ENCODE measurements at places on chromosomes 5 and 9.

DNA sequence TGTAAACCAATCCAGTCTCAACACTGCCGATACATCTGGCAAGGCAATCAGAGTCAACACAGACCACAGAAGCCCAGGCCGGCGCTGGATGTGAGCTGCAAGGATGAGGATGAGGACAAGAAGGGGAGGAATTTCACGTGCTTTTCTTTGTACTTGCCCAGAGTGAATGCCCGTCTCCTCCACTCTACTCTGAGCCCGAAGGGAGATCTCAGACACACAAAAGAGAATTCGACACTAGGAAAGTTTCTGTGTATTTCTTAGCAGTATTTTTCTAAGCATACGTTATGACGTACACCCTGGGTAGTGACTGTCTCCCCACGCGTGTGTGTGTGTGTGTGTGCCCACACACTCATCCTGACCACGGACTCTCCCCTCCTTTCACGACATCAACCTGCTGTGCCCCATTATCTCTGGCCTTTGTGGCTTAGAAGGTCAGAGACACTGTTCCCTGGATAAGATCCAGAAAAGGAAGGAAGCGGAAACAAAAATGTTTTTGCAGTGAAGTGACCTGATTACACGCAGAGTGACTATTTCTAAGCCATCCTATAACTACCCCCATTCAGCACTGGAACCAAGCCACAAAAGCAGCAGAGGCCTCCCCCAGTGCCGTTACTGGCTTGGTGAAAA lies 227.3 kb upstream of the DAPK1 start:
- no peak for DNase-seq

DNA sequence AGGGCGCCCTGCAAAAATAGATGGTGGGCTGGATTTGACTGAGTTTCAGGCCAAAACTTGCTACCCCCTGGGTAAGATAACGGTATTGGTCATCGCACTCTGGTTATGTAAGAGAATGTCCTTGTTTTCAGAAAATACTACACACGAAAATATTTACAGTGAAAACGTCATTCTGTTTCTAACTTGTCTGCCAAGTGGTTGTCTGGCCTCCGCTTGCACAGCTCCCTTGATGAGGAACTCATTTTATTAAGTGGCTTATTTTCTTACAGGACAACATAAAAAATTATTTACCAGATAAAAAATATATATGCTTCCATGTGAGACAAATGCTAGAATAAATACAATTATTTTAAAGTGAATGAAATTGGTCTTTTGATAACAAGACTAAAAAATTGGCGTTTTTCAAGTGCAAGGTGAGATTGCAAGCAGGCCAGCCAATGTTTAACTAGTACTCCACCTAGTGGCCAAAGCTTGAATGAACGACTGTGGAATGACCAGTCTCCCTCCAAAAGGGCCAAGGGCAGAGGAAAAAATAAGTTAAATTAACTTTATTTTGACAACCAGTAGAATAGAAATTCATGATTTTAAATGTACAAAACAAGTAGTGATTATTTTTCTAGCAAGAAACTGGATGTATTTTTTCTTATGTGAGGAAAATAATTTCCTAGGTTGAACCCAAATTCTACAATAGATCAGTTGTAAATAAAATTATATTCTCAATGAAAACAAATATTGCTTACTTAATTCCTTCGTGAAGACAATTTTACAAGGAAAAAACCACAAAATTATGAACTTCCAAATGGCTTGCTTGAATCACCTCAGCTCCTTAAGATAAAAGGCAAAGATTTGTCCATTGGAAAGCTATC lies 93.2 kb downstream of the ZFAND5 start:
- DNase-seq, result no peak

- no peak for DNase-seq
Observed at GRCh38 chr5:123474228-123474627, 37.7 kb upstream of the CSNK1G3 start.

- DNase-seq, result no peak
Observed at GRCh38 chr9:127135056-127135745, 12.8 kb upstream of the ANGPTL2 start.

- no peak for DNase-seq
Observed at GRCh38 chr5:172720655-172721054, 50.3 kb downstream of the DUSP1 start.

- no peak for DNase-seq
Observed at GRCh38 chr9:118961857-118962256, 407.4 kb downstream of the BRINP1 start.

GRCh38 chr9:129201289-129201688 lies 23.2 kb upstream of the IER5L start:
- no peak for DNase-seq

DNA sequence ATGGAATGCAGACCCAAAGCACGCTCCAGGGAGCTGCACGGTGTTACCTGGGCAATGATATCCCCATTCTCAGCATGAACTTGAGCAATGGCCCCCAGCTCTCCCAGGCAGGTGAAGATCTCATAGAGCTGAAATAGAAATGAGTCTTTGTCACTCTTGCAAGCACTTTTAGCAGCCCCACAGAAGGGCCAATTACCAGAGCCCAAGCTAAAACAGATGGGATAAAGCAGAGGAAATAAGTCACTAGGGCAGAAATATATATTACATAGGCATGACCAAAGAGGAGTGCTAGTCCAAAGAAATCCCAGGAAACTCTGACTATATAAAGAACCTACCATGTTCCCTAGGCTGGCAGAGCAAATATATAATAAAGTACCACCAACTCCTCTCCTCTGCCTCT lies 97.3 kb downstream of the DPYSL3 start:
- no peak for DNase-seq

DNA sequence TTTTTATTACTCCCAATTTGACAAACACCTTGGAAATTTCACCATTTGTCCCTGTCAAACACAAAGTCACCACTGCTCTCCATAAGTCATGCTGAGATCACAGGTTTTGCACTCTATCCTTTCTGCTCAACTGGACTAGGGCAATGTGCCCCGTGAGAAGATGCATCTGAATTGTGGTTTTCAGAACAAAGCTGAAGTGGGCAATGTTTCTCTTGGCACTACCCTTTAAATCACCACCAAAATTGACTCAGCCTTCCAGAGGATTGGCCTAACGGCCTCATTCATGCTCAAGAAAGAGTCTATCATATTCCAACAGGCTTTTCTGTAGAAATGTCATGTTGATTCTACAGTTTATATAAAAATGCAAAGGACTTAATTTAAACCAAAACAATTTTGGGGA lies 81.0 kb upstream of the TRIO start:
- DNase-seq, result no peak

DNA sequence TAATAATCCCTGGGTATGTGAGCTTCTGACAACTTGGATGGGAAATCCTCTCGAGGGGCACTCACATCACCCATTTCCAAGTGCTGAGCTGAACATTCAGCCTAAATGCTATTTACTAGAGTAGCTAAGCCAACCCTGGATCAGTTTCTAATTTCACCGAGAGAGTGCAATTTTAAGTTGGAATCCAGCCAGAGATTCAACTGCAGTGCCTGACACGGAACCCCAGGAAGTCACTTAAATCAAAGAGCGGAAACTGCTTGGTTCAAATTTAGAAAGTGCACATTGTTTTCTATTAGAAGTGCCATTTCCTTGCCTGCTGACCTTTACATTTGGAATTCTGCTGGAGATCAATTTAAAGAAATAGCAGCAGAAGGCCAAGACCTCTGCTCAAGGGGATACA lies 8.8 kb downstream of the SPRY4 start:
- peak; percentile 48 for DNase-seq

DNA sequence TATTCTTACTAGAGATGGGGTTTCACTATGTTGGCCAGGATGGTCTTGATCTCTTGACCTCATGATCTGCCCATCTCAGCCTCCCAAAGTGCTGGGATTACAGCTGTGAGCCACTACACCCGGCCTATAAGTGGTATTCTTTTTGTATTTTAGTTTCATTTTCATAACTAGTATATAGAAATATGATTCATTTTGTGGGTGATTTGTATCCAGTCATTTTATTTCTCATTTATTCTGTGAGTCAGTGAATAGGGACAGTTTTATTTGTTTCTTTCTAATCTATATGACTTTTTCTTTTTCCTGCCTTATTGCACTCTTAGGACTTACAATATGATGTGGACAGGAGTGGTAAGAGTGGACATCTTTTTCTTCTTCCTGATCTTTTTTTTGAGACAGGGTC lies 112.9 kb downstream of the AOPEP start:
- no peak for DNase-seq

DNA sequence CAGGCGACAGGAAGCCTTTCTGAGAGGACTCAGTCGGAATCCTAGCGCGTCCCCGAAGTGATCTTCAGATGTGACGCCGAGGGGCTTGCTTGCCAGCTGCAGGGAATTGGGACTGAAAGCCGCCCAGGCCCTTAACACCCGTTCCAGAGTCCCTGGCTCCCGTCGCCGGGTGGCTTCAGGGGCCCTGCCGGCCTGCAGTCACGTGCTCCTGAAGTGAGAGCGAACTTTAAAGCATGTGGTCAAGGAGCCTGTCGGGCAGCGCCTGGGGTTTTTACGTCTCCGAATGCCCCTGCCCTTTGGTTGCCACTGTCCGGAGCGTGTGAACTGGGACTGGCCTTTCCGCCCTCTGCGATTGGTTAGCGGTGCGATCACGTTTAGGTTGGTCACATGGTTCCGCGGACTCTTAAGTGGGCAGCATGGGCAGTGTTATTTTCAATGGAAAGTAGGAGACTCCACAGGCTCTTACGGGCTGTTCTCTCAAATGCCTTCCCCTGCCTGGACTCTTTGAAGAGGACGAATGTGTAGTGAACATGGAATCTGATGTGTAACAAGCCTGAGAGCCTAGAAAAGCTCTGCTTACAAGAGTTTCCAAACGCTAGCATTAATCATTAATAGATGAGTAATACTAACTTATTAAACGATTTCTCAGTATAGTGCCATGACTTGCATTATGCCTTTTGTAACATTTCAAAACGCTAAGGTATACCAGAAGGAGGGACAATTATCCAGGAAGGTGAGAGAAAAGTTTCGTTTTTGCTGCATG lies 1.9 kb downstream of the VLDLR start:
- peak; percentile 23 for DNase-seq

DNA sequence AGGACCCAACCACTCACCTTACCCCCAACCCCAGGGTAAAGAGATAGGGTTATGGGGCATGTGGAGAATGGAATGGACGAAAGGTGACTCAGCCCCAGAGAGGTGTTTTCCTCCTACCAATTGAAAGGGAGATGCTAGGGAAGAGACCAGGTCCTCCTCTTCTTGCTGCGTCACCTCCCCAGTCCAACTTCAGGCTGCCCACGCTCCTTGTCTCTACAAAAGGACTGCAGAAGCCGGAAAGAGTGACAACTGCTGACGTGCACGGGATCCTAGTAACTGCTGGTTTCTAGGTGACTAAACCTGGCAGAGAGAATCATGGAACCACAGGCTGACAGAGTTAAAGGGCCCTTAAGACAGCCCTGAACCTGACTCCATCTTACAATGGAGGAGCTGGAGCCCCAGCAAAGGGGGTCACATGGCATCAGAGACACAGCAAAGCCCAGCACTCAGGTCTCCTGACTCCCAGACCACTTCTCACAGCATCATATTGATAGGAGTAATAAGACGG lies 2.2 kb downstream of the GPX3 start:
- no peak for DNase-seq

GRCh38 chr5:117473165-117473564 lies 898.5 kb upstream of the SEMA6A start:
- no peak for DNase-seq

- no peak for DNase-seq
Observed at GRCh38 chr9:90140131-90140818, 502.3 kb downstream of the DIRAS2 start.

DNA sequence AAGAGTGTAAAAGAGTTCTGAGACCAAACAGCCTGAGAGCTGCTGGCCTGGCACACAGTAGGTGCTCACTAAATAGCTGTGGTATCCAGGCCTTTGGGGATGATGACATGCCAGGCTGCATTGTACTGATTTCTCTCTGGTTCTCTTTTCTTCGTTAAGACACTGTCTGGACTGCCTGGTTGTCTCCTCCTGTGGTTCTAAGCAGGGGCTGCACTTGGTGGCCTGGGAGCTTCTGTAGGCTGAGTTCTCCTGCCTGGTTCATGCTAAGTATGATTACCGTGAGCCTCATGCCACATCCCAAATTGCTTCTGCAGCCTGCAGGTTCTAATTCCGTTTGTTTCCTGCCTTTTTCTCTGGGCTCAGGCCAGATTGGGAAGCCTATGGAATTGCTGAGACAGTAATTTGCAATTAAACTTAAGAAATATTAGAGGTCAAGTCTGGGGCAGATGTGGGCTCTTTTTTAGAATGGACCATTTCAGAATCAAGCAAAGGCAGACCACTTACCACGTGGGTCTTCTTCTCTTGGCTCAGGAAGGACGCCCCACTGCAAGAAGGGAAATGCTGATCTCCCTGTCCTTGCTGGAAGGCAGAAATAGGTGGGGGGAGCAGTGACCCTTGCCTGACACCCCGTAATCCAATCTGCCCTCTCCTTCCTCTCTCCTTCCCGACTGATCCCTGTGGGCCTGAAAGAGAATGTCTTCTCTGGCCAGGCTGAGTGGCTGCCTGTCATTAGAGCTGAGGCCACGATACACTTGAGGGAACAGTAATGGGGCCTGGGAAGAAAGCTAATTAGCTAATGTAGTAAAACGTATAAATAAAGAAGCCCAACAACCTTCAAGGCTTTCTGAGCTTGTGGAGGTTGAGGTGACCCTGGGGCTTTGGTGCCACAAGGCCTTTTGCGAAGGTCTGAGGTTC lies 21.9 kb upstream of the BOD1 start:
- no peak for DNase-seq

- no peak for DNase-seq
Observed at GRCh38 chr5:10556289-10556807, 7.5 kb upstream of the ANKRD33B start.

- no peak for DNase-seq
Observed at GRCh38 chr9:123175854-123176629, 92.3 kb downstream of the STRBP start.

- DNase-seq, result no peak
Observed at GRCh38 chr5:6483880-6484382, 35.3 kb downstream of the UBE2QL1 start.

DNA sequence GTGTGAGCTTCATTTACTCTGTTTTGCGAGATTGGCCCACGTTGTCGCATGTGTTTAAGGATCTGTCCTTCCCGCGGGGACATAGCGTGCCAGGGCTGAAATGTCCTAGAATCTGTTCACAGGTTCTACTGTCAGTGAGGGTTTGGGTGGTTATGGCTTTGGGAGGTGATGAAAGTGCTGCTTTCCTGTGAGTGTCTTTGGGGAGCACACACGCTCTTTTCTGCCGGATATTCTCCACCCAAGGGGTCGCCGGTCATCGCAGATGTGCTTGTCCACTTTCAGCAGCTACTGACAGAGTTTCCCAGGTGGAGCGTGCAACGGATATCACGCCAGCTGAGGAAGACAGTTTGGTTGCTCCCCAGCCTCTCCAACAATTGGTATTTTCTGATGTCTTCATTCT lies 32.1 kb downstream of the PROP1 start:
- DNase-seq, result no peak

GRCh38 chr5:154345255-154345952 lies 100.4 kb upstream of the SAP30L start:
- DNase-seq, result no peak

- peak; percentile 92 for DNase-seq
Observed at GRCh38 chr5:159100025-159100781, 487 bp upstream of the EBF1 start.
